ENCODE measurements at places on chromosomes 2 and 18. TPM values are rescaled to one million over a fixed set of nuclear protein-coding genes. Genes with fewer than 3 reads are reported as not detected.

DNA sequence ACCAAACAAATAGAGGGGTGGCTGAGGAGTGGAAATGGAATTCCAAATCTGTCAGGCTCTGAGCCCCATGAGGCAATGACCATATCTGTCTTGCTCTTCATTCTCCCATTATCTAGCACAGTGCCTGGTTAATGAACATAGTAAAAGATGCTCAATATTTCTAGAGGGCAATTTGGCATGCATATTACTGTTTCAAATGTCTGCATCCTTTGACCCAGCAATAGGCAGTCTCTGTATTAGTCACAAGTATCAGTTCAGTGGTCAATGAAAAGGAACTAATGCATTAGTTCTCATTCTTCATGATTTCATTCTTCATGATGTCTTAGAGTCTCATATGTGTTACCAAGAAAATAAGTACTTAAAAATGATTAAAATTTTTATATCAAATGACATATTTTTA, 28.4 kb upstream of the MALL start:
- no peak for DNase-seq

DNA sequence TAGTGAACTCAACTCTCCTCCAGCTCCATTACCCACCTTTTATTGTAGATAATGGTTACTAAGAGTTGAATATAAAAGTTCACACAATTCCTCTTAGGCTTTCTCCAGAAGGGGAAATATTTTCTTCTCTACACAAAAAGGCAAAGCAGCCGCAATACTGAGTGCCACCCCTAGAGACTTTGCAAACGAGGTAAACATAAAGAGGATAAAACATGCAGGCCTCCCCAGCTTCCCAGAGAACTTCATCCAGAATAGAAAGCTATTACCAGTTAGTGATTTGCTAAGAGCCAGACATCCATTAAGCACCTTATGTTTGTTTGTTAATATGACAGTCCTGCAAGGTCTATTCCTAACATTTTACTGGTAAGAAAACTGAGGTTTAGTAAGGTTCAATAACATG, 17.4 kb downstream of the ZNF521 start:
- DNase-seq, result no peak

MAP3K19 gene
- total RNA-seq, result not detected

GRCh38 chr2:165161510-165161909, 42.3 kb downstream of the SCN3A start:
- DNase-seq, result no peak

- no peak for DNase-seq
Observed at GRCh38 chr2:127220102-127220767, at the start of gene CYP27C1. Gene CYP27C1, minus strand, starts transcription at chr2:127220299. Its CDS starts 29 bp downstream, at chr2:127220270.

Measured in lung microvascular endothelial cell (primary cell).